ENCODE measurements at places on chromosomes 3 and 15.
A peak's percentile ranks its signal among the peaks of the same experiment; 100 is the strongest.

- peak; percentile 91 for DNase-seq
These were observed 7.5 kb upstream of the TRIM69 start for GRCh38 chr15:44728576-44729407.

DNA sequence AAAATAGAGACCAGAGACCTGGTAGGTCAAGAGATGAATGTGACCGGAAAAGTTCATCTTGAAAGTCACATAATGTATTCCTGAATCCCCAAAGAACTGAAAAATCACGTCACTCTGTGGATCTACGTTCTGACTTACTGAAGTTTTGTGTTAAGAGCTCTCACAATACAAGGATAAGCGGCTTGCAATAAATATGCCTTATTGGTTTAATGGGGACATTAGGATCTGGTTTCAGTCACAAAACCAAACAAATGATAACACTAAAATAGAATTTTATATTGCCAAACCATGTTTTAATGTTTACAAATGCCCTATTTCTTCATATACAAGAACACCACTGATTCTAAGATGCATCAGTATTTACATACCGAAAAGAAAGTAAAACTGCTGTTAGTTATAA lies 164.2 kb downstream of the FMN1 start:
- no peak for DNase-seq

DNA sequence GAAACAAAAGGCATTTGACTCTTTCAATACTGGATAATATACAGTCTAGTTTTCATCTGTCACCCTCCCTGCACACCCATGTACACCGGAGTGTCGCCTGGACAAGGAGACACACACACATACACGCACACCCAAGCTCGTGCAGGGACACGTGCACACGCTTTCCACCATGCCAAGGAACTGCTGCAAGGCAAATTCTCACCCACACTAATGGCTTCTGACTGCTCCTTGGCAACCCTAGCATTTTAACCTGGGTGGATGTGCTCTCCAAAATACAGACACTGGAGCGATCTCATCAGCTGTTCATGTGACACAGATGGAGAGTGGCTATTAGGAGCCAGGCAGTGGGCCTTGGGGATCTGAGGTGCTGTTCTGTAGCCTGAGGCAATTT lies 61.6 kb downstream of the MEIS2 start:
- no peak for DNase-seq

DNA sequence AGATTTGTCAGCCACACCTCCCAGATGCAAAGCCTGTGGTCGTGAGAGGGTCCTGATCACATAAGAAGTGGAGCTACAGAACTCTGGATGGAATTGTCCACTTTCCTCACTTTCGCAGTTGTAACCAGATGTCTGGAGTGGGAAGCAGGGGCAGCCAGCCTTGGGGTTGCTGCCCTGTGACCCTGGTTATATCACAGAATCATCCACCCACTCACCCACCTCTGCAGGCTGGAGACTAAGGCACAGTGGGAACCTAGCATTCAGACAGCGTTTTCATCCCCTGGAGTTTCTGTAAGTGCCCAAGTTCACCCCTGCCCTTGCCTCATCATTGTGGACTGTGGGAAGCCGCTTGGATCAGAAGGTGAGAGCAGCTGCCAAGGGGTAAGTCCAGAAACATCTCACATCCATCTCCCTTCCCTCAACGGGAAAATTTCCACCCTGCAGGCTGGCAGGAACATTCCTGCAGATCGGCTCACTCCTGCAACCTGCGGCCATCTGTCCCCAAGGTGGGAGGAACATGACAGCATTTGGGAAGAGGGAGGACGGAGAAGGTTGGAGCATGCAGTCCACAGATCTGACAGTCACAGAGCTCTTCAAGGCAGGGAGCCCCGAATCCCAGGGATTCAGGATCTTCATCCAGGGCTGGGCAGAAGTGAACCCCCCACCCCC lies 2.9 kb upstream of the IQSEC1 start:
- no peak for DNase-seq

DNA sequence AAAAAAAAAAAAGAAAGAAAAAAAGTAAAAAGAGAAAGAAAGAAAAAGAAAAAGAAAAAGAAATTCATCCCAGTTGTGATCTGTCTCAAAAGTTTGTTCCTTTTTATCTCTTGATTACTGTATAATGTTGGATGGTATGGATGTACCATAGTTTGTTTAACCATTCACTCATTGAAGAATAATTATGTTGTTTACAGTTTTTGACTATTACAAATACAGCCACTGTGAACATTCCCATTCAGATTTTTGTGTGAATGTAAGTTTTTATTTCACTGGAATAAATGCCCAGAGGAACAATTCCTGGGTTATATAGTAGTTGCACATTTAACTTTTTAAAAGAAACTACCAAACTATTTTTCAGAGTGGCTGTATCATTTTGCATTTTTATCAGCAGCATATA lies 10.3 kb upstream of the CCR8 start:
- DNase-seq, result no peak

GRCh38 chr3:189304465-189305351 lies 132.9 kb downstream of the TPRG1 start:
- no peak for DNase-seq

DNA sequence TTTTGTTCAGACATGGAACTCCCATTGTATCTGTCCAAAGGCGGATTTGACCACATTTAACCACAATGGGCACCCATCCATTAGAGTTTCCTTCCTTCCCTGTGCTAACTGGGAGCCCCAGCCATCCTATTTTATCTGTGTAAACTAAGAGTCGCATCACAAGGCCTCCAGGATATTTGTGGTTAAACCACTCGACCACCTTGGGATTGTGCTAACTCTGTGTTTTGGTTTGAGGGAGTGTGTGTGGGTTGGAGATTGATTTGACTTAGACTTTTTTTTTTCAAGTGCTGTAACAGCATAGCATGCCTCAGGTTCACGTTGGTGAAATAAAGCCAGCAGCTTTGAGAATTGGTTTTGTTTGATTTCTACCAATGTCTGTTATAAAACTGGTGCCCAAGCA lies 100.4 kb upstream of the TP63 start:
- no peak for DNase-seq

GRCh38 chr3:170414202-170414663 lies 4.4 kb upstream of the CLDN11 start:
- peak; percentile 15 for DNase-seq

GRCh38 chr3:126494204-126494969 lies 18.7 kb upstream of the ZXDC start:
- no peak for DNase-seq

DNA sequence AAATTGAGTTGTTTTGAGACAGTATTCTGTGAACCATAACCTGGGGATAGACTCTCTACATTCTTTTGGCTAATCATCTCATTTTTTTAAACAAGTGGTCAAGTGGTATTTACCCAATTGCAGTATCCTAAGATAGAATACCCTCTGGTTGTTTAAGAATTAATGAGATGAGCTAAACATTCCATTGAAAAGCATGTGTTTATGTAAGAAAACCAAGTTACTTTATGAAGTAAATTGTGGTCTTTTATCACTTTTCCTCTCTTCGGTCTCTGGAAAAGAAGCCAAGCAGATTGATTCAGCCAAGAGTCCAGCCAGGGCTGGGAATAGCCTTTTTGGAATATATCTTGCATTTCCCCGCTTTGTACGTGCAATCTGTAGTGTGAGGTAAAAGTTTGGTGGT lies 185.7 kb upstream of the TOPAZ1 start:
- DNase-seq, result no peak

- no peak for DNase-seq
These were observed 296.6 kb upstream of the MME start for GRCh38 chr3:154783521-154783931.

- no peak for DNase-seq
These were observed 665.6 kb upstream of the CCDC54 start for GRCh38 chr3:106711650-106712049.

DNA sequence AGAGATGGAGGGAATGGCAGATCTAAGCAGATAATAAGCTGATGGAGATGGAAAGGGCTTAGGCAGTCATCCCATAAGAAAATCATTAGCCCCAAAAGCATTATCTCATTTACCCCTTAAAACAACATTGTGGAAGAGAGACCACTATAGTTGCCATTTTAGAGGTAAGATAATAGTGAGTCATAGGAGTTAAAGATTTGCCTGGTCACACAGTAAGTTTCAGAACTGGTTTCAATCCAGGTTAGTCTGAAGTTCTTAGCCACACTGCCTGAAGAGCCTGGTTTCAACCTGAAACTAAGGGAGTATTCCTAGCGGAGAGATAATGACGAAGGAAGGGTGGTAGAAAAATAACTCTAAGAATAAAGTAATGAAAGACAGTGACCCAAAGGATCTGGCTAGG lies 13.0 kb upstream of the UBR1 start:
- no peak for DNase-seq

- no peak for DNase-seq
These were observed 54.3 kb downstream of the AAGAB start for GRCh38 chr15:67199881-67200763.

DNA sequence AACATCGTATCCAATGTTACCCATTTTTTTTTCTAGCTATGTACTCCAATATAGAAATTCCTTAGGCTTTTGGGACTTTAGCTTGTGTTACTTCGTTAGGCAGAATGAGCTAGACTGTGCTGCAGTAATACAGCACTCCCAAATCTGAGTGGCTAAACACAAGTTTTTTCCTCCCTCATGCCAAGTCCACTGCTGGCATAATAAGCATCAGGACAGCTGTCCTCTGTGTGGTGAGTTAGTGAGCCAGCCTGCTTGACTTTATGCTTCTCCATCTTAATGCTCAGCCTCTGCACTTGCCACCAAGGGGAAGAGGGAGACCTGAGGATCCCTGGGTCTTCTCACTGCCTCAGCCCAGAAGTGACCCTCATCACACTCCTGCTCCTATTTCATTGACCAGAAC lies 18.2 kb upstream of the ACOX2 start:
- DNase-seq, result no peak

- DNase-seq, result no peak
These were observed 14.2 kb downstream of the CPA3 start for GRCh38 chr3:148879256-148879655.

DNA sequence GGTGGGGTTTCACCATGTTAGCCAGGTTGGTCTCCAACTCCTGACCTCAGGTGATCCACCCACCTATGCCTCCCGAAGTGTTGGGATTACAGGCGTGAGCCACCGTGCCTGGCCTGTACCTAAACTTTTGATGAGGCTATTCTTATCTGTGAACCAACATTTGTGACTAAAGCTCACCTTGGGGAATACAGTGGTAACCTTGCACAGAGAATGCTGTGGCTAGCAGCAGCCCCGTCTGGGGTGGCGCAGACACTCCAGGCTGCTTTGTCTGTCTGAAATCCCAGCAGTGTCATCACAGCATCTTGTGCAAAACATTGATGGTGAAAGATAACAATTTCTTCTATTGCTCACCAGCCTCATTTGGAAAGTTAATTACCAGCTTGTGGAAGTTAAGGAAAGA lies 58.9 kb downstream of the CMTM8 start:
- DNase-seq, result peak; percentile 15

- DNase-seq, result no peak
These were observed 80.0 kb downstream of the USP13 start for GRCh38 chr3:179732661-179733348.

DNA sequence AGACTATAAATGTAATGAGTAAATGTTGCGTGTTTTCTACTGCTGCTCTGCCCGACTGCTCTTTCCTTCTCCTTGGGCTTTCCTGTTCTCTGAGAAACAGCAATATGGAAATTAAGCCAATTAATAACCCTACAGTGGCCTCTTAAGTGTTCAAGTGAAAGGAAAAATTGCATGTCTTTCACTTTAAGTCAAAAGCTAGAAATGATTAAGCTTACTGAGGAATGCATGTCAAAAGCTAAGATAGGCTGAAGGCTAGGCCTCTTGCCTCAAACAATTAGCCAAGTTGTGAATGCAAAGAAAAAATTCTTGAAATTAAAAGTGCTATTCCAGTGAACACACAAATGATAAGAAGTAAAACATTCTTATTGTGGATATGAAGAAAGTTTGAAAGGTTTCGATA lies 55.0 kb downstream of the ATP2C1 start:
- no peak for DNase-seq

DNA sequence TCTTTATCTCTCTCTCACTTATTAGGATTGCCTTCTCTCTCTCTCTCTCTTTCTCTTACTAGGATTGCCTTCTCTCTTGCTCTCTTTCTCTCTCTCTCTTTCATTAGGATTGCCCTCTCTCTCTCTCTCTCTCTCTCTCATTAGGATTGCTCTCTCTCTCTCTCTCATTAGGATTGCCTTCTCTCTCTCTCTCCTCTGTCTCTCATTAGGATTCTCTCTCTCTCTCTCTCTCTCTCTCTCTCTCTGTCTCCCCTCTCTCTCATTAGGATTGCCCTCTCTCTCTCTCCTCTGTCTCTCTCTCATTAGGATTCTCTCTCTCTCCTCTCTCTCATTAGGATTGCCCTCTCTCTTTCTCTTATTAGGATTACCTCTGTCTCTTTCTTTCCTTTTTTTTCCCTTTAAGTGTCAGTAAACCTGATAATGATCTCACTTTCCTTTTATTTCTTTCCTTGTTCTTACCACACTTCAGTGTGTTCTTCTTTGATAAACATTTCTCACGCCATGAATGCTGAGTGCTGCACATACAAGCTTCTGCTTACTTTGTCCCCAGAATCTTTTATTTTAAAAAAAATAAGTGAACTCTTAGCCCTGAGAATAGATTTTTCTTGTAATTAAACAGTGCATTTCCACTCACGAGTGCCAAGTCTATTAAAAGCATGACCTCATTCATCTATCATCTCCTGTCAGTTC lies 243.4 kb upstream of the TBC1D5 start:
- DNase-seq, result no peak

- no peak for DNase-seq
These were observed 197.8 kb downstream of the TNIK start for GRCh38 chr3:171262431-171262830.

DNA sequence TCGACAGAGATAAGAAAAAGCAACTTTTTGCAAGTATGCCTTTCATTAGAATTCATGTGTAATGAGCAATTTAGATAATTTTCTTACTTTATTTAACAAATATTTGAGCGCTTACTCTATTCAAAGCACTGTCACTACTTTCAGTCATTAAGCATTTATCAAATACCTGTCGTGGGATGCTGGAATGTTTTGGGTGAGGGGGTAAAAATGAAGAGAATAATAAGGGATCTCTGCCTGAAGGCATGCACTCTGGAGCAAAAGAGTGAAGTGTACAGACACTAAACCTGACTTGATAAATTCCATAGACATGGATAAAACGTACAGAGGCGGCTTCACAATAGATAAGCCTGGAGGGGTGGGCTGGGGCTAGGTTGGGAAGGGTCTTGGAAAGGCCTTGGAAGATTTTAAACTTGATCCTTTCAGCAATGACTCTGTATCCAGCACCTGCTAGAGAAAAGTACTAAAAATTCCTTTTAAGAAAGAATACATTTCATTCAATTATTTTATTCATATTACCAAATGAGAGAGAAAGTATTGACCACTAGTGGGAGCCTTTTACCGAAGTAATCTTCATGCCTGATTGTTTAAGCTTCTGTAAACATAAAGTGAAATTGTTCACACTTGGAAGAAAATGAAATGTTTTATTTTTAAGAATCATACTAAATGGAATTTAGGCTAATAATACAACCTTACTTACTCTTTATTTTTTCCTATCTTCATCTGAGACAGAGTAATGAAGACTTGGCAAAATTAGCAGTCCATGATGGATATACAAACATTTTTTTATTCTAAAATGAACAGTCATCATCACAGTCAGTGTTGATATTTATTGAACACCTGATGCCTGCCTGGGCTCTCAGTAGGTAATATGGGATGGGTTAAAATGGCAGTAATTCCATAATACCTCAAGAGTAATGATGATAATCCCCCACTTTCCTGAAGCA lies 113.2 kb downstream of the PPP2R3A start:
- no peak for DNase-seq

- DNase-seq, result no peak
These were observed 51.3 kb downstream of the LRIG1 start for GRCh38 chr3:66449411-66449974.

Data from stimulated activated CD8-positive, alpha-beta memory T cell treated with anti-CD3 and anti-CD28 coated beads, Interleukin-12 subunit alpha, Interleukin-12 subunit beta, amount 100 ng/mL, for 1 hour (primary cell).